ENCODE measurements at places on chromosomes 5 and 9.

- no peak for DNase-seq
Observed at GRCh38 chr5:62590387-62590786, 11.8 kb downstream of the LRRC70 start.

DNA sequence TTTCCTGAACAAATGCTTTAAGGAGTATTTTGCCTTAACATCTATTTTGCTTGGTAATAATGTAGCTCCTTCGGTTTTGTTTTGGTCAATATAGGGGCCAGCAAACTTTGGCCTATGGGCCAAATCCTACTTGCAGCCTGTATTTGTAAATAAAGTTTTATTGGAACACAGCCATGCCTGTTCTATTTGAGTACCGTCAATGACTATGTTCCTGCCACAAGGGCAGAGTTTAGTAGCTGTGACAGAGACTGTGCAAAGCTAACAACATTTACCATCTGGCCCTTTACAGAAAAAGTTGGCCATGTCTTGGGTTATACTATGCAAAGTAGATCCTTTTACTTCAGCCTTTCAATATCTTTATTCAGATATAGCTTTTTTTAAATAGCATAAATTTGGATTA, 113.4 kb downstream of the NR3C1 start:
- no peak for DNase-seq

DNA sequence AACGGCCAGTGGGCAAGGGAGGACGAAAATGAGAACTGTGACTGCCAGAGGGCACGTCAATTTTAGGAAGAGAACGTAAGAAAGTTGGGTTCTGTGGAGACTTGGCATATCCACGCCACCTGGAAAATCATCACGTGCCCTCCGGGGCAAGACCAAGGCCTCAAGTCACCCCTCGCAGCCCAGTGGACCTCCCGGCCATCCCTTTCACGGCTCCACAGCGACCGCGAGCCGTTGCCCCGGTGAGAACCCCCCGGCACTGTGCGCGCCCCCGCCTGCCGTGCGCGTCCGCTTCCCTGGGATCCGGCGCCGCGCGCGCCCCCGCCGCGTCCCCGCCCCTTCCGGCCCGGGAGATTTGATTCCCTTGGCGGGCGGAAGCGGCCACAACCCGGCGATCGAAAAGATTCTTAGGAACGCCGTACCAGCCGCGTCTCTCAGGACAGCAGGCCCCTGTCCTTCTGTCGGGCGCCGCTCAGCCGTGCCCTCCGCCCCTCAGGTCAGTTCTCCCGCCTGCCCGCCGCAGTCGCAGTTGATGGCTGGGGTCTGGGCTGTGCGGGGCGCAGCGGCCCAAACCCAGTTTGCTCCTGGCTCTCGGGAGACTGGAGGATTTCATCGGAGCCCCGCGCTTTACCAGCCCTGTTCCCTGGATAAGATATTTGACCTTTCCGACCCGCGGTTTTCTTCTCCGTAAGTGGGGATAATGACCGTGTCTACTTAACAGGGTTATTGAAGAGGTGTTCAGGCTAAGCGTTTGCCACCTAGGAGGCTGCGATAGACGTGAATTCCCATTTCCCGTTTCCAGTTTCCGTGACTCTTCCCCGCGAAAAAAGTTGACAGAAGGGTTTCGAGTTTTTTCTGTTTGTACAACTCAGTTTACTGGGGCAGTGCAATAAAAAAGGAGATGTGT, at the start of gene MELK:
Gene MELK (plus strand): TSS at position 381 of the 904 bp plus-strand sequence. CDS start 8,787 bp downstream, outside the sequence.
- DNase-seq, result peak; percentile 63

- DNase-seq, result peak; percentile 71
Observed at GRCh38 chr5:142888469-142889085, 118.4 kb downstream of the ARHGAP26 start.

- DNase-seq, result no peak
Observed at GRCh38 chr5:169299663-169300467, 1.1 kb downstream of the SLIT3 start.

DNA sequence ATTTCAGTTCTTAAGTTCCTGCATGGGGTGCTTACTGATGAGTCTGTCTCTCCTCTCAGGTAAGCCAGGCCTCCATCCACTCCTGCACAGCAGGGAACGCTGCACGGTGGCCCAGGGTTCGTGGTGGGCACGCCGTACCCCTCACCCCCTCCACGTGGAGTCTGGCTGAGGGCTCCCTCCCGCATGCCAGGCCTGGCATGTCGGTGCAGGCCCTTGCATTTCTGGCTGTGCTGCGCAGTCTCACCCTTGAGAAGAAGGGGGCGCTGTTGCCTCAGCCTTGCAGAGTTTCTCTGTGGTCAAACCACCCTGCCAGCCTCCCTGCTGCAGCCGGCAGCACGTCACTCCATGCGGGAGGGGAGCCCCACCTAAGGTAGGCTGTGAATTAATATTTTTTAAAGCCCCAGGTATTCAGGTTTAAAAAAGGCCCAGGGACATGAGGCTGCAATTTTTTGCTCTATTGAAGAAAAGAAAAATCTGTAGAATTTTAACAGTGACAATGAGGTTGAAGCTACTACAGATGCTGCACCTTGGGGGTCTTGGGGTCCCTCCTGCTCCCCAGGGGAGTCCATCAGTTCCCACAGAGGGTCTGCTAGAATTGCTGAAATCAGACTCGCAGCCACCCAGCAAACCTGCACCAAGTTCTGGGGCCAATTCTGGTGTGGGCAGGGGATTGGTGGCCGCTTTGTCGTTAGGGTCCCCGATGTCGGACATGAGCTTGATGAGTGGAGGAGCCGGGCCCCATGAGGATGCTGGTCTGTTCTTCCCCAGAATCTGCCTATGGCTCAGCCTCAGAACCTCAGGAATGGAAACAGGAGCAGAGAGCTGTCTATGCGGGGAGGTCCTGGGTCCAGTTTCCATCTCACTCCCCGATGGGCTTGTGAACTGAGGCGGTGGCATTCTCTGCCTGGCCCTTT, 52.6 kb downstream of the TENT4A start:
- DNase-seq, result peak; percentile 68

GRCh38 chr5:60705144-60705543, 5.2 kb upstream of the DEPDC1B start:
- DNase-seq, result no peak

All from Kasumi-1 (cell line).